ENCODE measurements at places on chromosomes 7 and 10.
A peak's percentile ranks its signal among the peaks of the same experiment; 100 is the strongest.

GRCh38 chr10:77007834-77008233 lies 629.8 kb downstream of the KCNMA1 start:
- DNase-seq = no peak

DNA sequence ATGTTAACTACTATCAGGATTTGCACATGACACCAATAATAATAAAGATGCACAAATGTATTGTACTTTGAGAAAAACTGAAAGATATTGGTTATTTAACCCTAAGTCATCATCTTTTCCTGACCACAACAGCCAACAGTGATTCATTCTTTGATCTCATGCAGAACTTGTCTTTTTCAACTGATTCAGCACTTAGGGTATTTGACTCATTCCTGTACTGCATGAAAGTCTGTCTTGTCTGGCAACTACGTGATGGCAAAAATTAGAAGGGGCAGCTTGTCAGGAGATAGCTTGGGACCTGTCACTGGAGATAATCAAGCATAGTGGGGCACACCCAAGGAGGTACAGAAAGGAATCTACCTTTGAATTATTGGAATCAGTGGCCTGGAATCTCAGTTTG lies 77.8 kb upstream of the LRRC17 start:
- DNase-seq = no peak

DNA sequence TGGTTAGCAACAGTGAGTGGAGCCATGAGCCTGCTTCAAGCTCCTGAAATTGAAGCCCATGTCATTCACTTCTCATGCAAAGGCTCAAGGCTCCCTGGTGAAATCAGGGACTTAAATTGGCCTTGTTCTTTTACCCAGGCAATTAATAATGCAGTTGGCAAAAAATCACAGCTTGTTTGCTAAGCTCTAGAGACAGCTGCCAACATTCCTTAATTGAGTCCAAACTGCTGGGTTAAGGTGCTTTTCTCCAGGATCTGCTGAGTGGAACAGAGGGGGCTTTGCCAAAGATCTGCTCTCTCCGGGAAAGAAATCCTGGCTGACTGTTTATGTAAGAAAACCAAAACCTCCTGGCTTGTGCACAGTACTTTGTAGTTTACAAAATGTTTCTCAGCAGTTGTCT lies 257.6 kb upstream of the GHITM start:
- no peak for DNase-seq

DNA sequence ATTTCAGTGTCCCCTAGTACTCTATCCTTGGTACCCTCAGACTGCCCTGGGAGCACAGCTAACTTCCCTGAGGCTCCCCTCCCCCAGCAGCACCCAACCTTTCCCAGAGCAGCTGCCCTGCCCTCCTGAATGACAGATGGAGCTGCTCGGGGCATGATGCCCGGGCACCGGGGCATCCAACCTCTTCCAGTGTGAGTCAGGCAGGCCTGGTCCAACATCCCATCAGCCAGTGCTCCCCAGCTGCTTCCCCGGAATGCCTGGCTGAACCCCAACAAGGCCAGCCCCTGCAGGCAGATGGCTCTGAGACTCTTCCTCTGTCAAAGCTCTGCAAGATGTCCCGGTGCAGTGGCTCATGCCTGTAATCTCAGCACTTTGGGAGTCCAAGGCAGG lies 11.9 kb upstream of the TSPAN15 start:
- DNase-seq = no peak

GRCh38 chr10:86710987-86711512 lies 42.7 kb downstream of the LDB3 start:
- peak; percentile 70 for DNase-seq

DNA sequence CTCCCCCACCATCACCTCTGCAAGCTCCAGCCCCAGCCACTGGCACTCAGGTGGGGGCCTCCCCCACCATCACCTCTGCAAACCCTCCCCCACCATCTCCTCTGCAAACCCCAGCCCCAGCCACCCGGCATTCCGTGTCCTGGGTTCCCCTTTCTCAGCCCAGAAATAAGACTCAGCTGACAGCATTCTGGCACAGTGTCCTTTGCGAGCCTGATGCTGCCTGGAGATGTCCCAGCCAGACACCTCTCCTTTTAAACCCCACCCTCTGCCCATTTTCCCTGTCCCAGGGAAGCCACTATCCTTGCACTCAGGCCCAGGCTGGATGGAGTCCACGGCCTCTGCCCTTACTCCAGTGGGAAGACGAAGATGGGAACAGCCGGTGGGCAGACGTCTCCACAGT lies 49.8 kb downstream of the ELFN1 start:
- DNase-seq = no peak

GRCh38 chr7:8143151-8143874 lies 118.7 kb downstream of the ICA1 start:
- no peak for DNase-seq

DNA sequence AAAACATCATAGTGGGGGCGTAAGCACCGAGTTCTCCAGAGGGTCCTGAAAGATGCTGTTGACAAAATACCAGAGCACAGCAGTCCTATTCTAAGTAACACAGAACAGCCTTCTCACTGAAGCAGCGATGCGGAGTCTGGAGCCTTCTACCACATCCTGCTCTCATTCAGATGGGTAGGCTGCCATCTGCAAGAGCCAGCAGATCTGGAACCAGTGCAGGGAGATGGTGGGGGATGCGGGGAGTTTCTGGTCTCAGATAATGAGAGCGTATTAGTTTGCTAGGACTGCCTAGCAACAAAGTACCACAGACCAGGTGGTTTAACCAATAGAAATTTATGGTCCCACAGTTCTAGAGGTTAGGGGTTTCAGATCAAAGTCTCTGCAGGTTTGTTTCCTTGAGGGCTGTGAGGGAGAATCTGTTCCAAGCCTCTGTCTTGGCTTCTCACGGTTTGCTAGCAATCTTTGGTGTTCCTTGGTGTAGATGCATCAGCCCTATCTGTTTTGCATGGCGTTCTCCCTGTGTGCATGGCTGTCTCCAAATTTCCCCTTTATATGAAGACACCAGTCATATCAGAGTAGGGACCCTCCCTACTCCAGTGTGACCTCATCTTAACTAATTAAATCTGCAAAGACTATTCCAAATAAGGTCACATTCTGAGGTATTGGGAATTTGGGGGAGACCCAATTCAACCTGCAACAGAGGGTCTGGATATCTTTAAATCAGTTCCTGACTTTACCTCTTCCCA lies 52.0 kb upstream of the STEAP1B start:
- no peak for DNase-seq

DNA sequence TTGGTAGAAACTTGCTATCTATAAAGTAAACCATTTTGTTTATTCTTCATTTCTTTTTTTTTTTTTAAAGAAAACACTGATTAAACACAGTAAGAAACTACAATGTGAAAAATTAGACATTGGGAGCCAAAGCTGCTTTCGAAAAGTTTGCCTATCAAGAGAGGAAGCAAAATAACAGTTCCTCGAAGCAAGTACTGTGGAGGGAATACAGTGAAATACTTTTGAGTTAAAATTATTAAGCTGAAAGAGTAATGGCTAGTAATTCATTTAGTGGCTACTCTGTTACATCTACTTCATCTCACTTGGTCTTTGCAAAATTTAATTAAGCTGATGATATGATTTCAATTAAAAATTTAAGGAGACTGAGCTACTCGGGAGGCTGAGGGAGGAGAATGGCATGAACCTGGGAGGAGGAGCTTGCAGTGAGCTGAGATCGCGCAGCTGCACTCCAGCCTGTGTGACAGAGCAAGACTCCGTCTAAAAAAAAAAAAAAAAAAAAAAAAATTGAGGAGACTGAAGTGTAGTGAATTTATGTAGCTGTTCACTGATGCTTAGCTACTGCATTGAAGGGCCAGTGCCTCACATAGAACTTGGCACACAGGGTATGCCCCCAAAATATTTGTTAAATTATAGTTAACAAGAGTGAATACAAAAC lies 982.1 kb upstream of the MBL2 start:
- DNase-seq = no peak

GRCh38 chr7:155752756-155753445 lies 59.4 kb downstream of the SHH start:
- no peak for DNase-seq

DNA sequence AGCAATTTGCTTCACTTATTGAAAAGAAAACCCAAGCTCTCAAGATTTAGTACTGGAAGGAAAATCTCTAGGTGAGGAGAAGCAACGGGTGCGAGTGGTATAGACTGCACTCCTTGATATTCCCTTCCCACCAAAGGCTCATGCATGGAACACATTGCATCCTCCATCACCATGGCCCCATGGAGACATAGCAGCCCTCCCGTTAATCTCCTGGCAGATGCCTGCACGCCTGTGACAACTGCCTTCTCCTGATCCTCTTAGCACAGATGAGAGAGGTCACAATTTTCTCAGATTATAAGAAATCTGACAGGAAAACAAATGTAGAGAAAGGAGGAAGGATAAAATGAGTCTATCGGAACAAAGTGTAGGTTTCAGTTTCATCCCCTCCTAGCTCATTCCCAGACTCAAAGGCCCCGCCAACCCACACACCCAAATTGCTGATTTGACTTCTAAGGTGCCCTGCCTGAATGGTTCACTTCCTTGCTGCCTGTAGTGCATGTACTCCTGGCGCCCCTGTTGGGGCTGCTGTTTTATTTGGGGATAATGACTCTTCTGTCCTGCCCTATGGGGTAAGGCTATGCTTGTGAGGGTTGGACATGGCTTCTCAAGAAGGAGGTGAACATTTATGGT lies 50.0 kb downstream of the PLXNA4 start:
- no peak for DNase-seq

GRCh38 chr10:13658264-13658663 lies 71.5 kb downstream of the PRPF18 start:
- DNase-seq = no peak

DNA sequence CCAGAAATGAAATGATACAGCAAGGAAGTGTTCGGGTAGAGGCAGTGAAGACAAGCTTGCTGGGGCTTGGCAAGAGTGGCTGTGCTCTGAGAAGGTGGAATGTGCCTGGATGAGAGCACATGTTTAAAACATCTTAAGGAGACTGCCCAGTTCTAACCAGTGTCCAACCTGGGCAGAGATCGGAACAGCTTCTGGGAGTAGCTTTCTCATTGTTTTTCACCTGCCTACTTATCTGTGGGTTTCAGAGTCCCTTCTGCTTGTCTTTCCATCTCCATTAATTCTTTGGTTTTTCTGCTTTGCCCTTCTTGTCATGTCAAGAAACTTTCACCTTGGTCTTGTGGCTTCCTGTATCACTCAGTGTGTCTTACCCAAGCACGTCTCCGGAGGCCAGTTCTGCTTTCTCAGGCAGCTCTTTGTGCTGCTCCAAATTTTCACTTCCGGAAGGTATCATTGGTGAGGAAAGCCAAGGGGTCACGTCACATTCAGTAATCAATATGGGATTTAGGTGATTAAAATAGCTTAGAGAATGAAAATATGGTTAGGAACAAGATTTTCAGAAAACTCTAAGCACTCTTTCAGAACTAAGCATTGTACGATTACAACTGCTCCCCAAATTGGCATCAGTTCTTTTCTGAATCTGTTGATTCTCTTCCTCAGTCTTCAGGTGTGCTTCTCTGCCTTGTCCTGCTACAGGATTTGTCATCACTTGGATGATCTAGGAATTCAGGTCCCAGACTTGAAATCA lies 5.5 kb upstream of the LAMB4 start:
- DNase-seq = no peak

GRCh38 chr7:37786741-37787569 lies 61.4 kb upstream of the NME8 start:
- no peak for DNase-seq

Data from T-helper 9 cell (primary cell).